RCC 7860 (cell line): ENCODE measurements at places on chromosomes 5 and 9.

GRCh38 chr5:29229461-29229860 lies 1964.0 kb upstream of the CDH6 start:
- DNase-seq: no peak

DNA sequence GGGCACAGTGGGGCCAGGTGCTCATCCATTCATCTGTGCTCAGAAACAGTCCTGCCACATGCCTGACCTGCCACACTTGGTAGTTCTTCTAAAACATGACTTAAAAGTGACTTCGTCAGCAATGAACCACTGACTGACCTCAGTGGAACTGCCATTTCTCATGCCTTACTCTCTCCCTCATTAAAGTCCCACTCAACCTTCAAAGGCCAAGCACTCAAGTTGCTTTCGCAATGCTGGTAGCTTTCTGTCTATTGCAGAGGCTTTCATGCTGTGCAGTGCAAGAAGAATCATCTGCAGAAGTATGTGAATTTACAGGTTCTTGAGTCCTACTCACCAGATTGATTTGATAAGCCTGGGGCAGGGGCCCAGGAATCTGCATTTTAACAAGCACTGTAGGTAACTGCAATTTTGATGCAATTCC lies 23.9 kb downstream of the B4GALT1 start:
- DNase-seq: peak; percentile 62

DNA sequence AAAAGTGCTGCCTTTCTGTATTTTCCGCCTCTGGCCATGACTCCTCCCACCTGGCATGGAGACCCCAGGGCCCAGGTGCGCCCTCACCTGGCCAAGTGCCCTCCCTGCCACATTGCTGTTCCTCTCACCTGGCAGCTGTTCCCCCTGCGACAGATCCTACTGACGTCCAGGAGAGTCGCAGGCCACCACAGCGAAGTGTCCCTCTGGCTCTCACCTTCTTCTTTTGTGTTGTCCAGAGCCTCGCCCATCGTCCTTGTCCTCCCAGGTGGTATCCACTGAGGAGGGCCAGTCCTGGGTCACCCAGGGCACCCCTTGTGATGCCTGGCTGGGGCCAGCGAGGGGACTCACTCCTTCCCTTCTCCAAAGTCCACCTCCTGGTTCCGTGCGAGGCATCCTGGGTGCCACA lies 2.6 kb downstream of the NKD2 start:
- DNase-seq: no peak

DNA sequence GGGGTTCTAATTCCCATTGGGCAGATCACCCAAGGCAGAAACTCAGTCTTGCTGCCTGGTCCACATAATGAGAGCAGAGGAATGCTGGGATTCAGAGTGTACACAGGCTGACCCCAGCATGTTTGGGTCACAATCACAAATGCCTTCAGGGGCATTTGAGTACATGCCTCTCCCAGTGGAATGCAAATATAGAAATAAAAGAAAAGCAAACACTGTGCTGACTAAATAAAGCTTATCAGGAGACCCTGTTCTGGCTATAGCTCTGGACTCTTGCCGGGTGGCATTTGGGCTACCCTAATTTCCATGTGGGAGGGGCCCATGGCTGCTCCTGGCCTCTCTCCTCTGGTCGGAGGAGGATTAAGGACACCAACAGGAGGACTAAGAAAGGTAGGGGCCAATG lies 121.4 kb downstream of the DOCK8 start:
- no peak for DNase-seq

DNA sequence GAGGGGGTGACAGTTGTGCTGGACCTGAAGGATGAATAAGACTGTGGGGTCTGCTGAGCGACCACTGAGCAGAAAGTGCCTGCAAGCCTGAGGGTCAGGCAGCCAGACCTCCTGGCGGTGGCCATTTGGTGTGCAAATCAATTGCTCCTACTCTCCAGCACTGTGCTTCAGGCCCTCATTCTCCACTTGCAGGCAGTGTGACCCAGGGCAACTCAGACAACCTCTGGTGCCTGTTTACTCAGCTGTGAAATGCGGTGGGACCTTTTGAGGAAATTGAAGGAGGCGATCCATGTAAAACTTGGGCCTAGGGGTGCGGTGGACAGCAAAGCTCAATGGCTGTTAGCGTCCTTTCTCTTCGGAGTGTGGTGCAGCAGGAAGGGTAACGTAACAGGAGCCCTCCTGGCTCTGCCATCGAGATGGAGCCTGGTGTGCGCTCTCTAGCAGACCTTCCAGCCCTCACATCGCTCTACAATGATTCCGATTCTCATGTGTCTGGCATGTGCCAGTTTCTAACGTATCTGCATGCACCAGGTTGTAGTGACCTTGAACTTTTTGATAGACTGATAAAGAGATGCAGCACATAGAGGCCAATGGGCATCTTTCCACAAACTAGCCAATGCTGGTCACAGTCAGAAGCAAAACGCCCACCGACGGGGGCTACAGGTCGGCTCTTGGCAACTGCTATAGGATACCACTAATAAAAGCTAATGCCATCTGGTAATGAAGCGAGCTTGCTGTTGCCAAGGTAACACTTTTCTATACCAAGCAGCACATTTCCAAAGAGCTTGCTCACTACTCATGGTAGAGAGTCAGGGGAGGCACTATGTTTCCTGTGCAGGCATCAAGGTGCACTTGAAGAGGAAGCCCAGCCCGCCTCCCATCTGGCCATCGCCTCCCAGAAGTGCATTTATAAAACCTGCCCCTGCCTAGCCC lies 159.7 kb upstream of the RAPGEF1 start:
- DNase-seq: no peak

- no peak for DNase-seq
Observed at GRCh38 chr9:127865645-127866464, 11.4 kb upstream of the ENG start.

- no peak for DNase-seq
Observed at GRCh38 chr9:17057729-17058128, 77.1 kb upstream of the CNTLN start.

DNA sequence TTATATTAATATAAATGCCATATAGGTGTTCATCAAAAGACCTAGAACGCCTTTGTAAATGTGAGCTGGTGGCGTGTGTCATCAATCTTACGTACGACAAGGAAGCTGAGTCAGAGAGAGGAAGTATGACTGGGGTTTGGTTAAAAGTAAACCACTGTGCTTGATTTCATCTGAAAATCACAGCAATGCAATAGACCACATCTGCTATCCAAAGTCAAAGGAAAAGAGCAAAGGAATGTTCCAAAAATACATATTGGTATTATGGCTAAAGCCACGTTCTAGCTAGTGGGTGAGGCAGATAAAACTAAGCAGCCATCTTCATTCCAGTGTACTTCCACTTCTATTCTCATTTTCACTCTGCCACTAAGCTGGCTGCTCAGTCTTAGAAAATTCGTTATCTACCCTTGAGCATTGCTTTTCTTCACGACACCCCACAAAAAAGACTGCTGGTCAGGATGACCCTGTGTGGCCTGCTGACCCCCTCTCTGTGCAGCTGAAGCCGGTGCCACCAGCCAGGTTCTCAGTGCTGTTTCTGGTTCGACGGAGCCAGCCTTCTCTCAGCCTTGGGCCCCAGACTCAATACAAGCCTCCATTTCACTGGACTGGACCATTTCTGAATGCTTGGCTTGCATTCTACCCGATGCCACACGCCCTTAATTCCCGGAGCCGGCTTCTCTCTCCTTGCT lies 23.8 kb downstream of the SHC3 start:
- peak; percentile 91 for DNase-seq

- peak; percentile 25 for DNase-seq
Observed at GRCh38 chr9:130946766-130947617, 7.9 kb upstream of the FIBCD1 start.

DNA sequence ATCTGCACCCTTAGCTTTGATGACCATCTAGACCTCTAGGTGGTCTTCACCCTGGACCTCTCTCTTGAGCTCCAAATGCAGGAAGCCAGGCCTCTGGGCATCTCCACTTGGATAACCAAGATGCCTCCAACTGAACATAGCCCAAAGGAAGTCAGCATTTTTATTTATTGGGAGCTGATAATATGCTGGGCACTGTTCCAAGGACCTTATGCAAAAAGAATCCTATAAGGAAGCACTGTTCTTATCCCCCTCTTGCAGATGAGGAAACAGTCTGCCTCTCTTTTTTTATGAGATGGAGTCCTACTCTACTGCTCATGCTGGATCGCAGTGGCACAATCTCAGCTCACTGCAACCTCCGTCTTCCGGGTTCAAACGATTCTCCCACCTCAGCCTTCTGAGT lies 219.9 kb downstream of the CDK5RAP2 start:
- DNase-seq: no peak

DNA sequence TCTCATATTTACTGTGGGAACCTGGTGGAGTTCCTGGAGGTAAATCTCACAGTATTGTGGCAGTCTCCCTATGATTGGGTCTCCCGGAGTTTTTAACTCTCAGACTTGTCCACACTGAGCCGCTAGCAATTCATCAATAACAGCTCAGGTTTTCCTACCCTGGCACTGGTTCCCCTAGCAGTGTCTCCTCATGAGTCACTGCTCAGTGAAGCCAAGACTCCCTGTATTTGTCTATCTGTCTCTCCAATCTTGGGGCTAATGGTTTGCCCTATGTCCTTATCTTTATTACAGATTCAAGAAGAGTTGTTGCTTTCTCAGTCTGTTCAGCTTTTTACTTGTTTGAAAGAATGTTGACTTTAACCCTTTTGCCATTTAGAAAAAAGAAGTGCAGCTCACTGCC lies 176.7 kb upstream of the FGF10 start:
- DNase-seq: no peak

DNA sequence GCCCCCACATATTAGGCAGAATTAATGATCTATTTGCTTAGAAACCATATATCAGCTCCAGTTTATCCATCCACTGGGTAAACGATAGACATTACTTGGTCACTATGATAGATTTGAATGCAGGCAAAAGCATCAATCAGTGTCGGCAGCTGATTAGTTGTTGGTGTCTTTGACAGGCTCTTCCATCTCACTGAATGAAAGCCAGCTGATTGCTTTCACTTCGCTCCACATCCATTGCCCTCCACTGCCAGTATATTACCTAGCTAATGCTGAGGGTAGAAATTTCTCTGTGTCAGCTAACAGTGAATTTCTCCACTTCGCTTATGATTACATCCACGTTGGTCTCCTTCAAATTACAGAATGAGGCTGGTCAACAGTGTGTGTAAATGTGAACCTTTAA lies 821.3 kb upstream of the TYRP1 start:
- no peak for DNase-seq

GRCh38 chr5:125176005-125176390 lies 429.6 kb upstream of the ZNF608 start:
- no peak for DNase-seq

GRCh38 chr5:154309805-154310204 lies 119.3 kb downstream of the GALNT10 start:
- DNase-seq: peak; percentile 7

- no peak for DNase-seq
Observed at GRCh38 chr5:95274011-95274410, 10.9 kb downstream of the MCTP1 start.

DNA sequence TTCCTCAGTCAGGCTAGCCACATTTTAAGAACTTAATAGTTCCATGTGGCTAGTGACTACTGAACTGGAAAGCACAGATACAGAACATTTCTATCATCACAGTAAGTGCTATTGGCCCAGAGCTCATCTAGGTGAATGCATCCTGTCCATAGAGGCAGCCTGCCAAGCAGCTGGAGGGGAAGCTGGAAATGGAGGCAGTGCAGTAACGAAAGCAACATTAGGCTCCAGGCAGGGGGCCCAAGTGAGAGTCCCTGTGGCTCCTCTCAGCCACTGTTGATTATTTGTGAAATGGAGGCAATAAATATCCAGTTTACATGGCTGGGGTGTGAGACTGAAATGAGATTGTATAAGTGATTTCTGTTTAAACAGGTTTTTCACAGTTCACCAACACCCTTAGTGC lies 227.2 kb upstream of the KLF9 start:
- no peak for DNase-seq

DNA sequence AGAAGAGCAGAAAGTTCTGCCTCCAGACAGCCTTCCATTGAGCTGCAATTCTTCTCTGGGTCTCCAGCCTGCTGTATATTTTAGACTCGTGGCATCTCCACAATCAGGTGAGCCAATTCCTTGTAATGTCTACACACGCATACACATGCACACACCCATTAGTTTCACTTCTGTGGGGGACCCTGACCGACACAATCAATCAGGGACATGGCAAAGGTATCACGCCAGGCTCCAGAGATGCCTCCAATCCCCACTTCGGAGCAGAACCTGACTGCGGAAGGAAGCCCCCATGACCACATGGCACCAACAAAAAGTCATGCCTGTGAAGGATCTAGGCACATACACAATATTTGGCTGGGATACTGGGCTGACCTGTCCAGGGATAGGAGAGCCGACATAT lies 21.4 kb downstream of the SEMA4D start:
- no peak for DNase-seq

GRCh38 chr5:22470408-22470807 lies 382.7 kb downstream of the CDH12 start:
- DNase-seq: no peak

- no peak for DNase-seq
Observed at GRCh38 chr5:78109891-78110324, 184.6 kb downstream of the AP3B1 start.
